ENCODE measurements at places on chromosomes 11 and 22.

- no peak for DNase-seq
Measured at GRCh38 chr11:121048464-121049233, 24.7 kb downstream of the TBCEL start.

DNA sequence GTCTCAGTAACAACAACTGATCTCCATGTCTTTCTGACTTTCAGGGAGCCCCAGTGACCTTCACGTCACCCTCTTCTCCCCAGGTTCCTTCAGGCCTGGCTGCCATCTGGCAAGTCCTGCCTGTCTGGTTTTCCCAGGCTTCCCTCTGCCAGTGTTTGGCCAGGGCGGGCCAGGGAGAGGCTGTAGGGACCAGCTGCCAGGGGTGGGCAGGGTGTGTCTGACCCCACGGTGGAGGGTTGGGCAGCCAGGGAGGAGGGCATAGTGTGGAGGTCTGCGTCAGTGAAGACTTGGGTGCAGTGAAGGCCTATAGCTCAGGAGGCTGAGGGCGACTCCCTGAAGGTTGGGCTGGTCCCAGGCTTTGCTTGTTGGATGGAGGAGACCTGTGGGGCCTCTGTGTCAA, 11.9 kb upstream of the MRGPRX2 start:
- DNase-seq, result no peak

GRCh38 chr11:91776655-91777054, 448.0 kb upstream of the FAT3 start:
- no peak for DNase-seq

DNA sequence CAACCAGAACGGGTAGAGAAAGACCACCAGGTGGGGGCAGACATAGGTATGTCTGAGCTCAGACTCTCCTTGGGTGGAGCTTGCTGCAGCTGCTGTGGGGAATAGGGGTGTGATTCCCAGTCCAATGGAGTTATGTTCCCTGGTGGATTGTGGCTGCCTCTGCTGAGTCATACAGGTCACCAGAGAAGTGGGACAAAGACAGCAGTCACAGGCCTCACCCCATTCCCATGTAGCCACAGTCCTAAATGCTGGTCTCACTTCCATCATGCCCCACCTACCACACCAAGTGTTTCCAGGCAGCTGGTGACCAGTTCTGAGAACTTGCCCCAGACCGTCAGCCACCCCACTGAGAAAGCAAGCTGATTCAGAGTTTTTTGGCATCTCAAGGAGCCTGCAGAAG, 17.5 kb downstream of the OR52E5 start:
- no peak for DNase-seq

- DNase-seq, result peak; percentile 56
Measured at GRCh38 chr11:75760710-75761493, 7.7 kb upstream of the DGAT2 start.

DNA sequence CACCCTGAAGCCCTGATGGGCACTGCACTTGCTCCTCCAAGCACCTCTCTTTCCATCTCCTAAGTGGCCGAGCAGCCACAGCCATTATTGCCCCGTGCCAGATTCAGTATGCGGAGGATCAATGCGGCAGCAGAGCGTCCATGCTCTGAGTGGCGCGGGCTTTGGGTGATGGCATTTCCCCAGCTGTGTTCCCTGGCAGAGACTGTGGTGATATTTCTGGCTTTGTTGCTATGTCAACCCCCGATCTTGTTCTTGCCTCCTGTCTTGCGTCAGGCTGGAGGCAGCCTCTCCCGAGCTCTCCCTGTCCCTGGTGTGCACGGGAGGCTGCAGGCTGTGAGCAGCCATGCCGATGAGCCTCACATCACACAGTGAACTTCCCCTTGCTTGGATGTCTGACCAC, 1018.6 kb downstream of the TBC1D22A start:
- DNase-seq, result no peak

DNA sequence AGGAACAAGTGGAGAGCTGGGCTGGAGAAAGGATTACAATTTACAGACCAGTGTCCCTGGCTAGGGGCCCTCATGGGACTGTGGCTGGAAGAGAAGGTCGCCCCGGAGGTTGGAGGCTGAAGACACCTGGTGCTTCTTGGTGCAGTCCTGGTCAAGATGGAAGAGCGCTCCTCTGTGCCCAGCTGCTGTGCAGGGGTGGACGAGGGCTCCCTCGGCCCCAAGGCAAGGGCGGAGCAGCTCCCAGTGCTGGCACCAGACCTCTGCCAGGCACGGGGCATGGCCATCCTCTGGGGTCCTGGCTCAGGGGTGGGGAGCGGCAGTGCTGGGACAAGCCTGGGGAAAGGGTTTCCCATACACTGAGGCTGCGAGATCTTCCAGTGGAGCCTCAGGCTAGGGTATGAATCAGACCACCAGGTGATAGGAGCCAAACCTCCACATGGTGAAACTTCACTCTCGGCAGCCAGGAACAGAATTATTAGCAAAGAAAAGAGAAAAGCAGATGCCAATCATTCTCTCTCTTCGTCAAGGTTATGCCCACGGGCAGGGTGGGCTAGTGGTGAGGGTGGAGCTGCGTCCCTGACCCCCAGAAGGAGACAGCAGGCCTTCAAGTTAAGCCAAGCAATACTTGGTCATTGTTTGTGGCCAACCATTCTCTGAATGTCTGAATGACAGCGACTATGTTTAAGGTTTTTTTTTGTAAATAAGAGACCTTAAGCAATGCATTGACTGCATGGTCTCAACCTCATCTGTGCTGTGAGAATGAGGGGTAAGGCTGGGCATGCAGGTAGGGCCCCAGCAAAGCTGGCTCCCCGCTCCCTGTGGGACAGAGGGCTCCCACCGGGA, 32.1 kb downstream of the PPM1F start:
- DNase-seq, result no peak

GRCh38 chr22:42957544-42957943, 57.4 kb downstream of the PACSIN2 start:
- DNase-seq, result no peak

- no peak for DNase-seq
Measured at GRCh38 chr22:24518771-24519485, 23.8 kb downstream of the UPB1 start.

DNA sequence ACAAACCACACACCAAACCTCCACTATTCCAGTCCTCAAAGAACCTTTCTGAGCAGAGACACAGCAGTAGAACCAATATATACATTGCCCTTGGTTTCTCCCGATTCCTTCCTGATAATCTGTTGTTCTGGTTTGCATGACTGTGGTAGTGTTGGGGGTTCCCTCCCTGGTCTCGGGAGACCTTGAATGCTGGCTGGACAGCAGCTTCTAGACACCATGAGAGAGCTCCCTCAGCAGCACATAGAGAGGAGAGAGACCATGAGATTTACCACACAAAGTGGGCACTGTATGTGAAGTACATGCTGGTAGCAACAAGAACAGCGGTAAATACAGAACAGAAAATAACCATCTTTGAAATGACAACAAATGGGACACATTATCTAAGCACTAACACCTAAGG, 2.6 kb downstream of the C11orf91 start:
- no peak for DNase-seq

DNA sequence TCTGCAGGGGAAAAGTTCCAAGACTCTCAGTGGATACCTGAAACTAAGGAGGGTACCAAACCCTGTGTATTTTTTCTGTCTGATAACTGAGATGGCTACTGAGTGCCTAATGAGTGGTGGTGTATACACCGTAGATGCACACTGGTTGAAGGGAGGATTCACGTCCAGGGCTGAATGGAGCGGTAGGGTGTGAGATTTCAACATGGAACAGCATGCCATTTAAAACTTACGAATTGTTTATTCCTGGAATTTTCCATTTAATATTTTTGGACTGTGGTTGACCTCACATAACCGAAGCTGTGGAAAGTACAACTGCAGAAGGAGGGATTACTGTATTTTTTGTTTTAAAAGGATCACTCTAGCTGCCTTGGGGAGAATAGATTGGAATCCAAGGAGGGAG, 322.5 kb upstream of the SORL1-AS1 start:
- no peak for DNase-seq

DNA sequence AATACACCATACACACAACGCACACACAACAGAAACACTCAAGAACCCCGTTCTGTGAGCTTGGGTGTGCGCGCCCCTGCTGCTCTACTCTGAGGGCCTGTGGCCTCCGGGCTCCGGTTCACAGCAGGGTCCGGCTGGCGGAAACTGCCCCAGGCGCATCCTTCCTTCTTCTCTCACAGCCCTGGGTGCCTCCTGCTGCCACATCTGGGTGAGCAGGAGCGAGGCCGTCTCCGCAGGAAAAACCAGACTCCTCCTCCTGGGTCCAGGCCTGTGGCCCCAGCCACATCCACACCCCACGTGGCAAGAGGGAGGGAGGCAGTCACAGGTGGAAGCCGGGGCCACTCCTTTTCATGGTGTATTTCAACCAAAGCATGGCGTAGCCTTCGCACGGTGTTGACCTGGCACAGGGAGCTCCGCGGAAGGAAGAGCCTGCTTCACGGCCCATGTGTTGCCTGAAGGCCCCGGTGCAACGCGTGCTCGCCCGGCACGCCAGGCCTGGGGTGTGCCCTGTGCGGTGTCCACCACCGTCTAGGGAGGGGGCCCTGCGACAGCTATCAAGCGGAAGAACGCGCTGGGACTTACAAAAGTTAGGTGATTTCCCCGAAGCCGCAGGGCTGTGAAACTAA, 1502.7 kb downstream of the TBC1D22A start:
- DNase-seq, result no peak

GRCh38 chr11:68212421-68213134, 518 bp downstream of the KMT5B start:
- peak; percentile 84 for DNase-seq

DNA sequence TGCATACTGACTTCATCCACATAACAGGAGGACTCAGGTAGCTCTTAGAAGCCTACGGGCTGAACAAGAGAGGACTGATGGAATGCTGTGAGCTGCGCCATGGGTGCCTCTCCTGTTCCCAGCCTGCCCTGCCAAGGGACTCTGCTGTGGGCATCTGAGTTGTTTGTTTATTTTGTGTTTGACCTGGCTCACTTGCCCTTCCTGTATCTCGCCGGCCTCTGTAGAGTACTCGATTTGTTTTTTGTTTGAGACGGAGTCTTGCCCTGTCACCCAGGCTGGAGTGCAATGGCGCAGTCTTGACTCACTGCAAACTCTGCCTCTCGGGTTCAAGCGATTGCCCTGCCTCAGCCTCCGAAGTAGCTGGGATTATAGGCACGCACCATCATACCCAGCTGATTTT, 1.8 kb downstream of the TTC38 start:
- DNase-seq, result no peak

- peak; percentile 13 for DNase-seq
Measured at GRCh38 chr11:6258571-6259081, 1.0 kb upstream of the CCKBR start.

DNA sequence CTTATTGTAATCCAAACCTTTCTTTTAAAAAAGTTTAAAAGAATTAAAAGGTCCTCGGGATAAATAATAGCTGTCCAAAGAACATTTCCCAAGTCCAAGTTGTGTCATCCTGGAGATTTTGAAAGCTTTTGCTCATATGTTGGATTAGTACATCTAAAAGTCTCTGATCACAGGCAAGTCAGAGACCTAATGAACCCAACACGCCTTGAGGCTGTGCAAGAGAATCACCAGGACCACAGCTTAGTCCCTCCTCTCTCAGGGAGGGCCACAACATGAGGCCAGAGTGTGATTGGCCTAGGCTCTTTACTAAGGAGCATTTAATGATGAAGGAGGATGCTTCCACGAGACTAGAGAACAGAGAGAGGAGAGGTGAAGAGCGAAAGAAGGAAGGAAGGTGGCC, 98.7 kb upstream of the OR5AK2 start:
- DNase-seq, result no peak

- DNase-seq, result no peak
Measured at GRCh38 chr11:117569911-117570310, 227.1 kb downstream of the DSCAML1 start.

DNA sequence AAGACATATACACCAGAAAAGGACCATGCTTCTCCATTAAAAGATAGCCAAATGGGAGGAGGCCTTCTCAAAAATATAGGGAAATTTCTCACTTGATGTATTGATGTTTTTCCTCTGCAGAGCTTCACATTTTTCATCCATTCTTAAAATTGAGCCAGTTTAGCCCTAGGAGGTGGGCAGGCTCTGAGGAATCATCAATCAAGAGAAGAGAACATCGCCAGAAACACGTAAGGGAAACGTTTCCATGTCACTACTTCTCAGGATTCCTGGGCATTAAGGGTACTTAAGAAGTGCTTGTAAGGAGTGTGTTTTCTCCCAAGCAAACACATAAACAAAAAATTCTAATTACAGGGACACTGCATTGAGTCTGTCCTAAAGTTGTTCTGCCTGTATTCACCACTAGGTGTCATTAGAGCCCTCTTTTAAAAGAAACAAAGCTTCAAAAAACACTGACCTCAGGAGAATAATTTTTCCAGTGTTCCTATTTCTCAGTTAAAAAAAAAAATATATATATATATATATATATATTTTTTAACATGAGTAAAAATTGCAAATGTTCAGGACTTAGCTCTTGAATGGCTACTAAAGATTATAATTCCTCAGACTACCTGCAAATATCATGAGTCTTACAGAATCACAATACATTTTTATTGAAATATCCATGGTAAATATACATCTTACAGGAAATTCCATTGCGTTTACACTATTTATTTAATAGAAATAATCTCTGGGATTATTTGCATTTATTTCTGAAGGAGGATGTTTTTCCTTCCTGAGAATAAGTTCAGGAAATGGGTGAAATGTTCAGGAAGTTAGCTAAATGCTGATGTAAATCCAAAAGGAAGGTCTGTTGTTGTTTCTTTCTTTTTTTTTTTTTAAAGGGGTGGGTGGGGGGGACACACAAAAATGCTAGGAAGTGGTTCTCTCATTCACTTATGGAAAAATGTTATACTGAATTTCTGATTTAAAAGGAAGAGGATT, 16.0 kb downstream of the FZD4 start:
- DNase-seq, result peak; percentile 71

DNA sequence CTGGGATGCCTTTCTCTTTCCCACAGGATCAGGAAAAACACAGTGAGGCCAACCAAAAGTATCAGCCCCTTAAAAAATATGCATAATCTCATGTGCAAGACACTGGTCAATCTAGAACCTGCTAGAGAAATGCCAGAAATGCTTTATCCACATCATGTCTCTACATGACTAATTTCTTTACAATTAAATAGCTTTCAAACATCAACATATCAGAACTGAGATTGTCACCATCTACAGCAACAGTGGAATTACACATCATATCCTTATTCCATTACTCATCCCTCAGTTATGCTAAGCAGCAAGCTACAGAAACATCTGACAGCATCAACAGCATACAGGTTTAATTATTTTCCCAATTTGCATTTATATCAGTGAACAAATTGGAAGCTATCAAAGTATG, 78.8 kb downstream of the DDIAS start:
- DNase-seq, result peak; percentile 67

- peak; percentile 14 for DNase-seq
Measured at GRCh38 chr11:116888024-116888423, 50.6 kb upstream of the APOA1 start.

- peak; percentile 98 for DNase-seq
Measured at GRCh38 chr11:118435893-118436624, at the start of gene KMT2A. TSS of gene KMT2A (plus strand) at chr11:118436492. CDS start at chr11:118436513, 21 bp downstream.
